AG20443 (cell line): ENCODE measurements at places on chromosomes 16 and 17.

GRCh38 chr17:82598256-82599119 is 49.8 kb downstream of the WDR45B start:
- no peak for DNase-seq

- no peak for DNase-seq
These were observed 235.8 kb upstream of the NLRP1 start for GRCh38 chr17:5819921-5820685.

DNA sequence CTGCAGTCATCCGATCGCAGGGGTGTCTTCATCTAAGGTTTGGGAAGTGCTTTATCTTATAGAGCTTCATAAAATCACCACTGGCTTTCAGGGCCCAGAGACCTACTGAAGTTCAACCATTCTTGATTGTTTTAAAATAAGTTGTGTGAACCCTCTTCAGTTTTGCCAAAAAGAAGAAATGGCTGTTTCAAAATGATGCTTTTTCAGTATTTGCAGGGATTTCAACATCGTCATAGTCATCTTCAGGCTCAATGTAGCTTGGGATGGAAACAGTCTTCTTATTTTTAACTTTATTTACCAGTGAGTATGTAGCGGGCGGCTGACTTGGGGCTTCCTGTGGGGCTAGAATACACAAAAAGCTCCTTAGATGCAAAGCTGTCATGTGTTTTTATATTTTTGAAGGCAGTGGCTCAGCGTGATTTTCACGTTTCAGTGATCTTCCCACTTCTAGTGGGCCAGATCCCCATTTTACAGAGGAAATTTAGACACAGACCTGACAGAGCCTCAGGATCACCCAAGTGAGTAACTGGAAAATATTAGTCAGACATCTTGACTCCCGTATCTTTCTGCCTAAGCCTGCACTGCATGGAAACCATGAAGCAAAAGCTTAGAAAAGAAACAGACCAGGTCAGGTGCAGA is 19.1 kb upstream of the ZNF594 start:
- DNase-seq: no peak

DNA sequence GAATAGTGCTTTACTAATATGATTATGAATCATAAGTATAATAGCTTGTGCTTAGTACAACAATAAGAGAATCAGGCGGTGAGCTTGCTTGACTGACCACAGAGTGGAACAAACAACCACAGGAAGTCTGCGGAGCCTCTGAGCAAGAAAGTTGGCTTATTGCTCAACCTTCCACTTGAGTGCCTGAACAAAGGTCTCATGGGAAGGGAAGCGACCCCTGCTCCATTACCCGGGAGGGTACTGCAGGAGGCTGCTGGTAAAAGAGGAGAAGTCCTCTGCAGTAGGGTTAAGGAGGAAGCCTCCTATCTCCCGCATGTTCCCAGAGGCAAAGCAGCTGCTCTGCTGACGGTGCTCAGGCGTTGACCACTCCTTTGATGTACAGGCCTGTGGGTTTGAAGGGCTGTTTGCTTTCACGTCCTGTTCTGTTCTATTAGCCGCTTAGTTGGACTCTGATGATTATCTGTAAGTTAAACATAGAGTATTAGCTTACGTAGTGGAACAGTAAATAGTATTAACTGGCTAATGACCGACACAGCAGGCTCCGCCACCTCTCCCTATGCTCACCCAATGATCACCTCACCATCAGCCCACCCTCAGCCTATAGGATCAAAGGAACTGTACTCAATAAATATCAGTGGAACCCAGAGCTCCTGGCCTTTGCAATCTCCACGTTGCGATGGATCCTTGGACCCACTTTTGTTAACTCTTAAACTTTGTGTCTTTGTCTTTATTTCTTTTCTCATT is 17.5 kb downstream of the ALOX15B start:
- DNase-seq: peak; percentile 55
